ENCODE measurements at places on chromosomes 1 and 21.
A peak's percentile ranks its signal among the peaks of the same experiment; 100 is the strongest.

DNA sequence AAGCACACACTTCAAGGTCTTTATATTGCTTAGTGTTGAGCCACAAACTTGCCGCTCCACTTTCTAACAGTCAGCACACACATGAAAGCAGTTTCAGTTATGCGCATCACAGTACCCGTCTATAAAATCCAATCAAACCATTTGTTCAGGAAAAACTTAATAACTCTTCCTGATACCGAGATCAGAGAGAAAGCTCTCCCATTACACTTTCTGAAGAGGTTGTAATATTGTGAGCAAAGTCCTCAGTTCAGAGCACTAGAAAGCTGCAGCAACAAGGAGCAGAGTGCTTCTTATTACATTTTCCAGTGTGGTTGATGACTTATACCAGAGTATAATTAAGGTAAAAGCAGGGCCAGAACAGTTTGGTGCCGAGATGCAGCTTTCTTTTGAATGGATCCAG, 102.8 kb upstream of the F3 start:
- H3K27me3 ChIP-seq = no peaks in the 10 kb centered on the region
- no peak for DNase-seq
- H3K36me3 ChIP-seq = no peaks in the 10 kb centered on the region
- no peak overlapping the region for H3K4me3 ChIP-seq
- H3K4me1 ChIP-seq = peaks cover 5% of the 10 kb centered on the region

DNA sequence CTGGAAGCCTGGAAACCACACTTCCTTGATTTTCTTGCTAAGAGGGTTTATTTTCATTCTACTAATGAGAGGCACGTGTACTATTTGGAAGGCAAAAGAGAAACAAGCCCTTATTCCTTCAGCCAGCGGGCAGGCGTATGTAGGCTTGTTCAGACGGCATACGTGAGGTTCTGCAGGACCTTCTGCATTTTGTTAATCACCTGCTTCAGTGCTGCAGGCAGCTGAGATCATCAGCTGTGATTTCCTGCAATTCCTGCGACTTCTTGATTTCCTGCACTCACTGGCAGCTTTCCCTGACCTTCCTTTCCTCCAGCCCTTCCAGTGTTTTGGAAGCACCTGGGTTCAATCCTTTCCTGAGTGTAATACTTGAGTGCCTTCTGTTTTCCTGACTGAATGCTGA, 43.4 kb downstream of the TSNAX start:
- H3K27me3 ChIP-seq = no peaks in the 10 kb centered on the region
- no peaks in the 10 kb centered on the region for H3K4me1 ChIP-seq
- H3K27ac ChIP-seq = no peak overlapping the region
- DNase-seq = no peak

DNA sequence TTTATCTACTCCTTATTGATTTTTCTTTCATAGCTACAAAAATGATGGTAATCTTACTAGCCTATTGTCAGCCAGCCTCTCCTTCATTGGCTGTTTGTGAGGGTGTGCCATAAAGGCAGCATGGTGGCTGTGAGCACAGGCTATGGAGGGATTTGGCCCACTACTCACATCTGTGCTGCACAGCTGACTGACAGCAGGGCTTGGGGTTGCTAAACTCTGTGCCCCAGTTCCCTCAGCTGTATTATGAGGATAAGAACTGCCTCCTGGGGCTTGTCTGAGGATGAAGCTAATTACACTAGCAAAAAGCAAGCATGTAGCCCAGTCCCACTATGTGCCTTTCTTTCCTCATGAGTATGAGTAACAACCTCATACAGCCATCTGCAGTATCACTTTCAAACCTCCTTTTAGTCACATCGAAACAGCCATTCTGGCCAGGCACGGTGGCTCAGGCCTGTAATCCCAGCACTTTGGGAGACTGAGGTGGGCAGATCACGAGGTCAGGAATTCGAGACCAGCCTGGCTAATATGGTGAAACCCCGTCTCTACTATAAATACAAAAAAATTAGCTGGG, 66.2 kb downstream of the COQ8A start:
- H3K4me1 ChIP-seq = no peaks in the 10 kb centered on the region
- H3K27me3 ChIP-seq = no peaks in the 10 kb centered on the region
- peaks cover 52% of the 10 kb centered on the region for H3K36me3 ChIP-seq
- H3K27ac ChIP-seq = no peak overlapping the region

DNA sequence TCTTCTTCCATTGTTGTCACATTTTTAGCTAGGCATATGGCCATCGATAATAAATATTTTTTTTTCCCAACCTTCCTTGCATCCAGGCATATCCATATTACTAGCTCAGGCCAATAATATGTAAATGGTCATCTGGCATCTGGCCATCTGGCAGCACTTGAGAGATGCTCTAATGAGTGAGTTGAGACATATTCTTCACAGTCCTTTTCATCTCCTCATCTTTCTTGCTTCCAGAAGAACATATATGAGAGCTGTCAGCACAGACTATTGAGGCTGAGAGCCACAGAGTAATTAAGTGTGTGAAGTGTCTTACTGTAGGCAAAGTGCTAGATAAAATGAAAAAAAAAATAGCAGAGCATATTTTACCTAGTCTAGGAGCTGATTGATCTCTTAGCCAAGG, 628.4 kb upstream of the TMPRSS15 start:
- no peak overlapping the region for H3K27ac ChIP-seq
- no peak overlapping the region for H3K4me3 ChIP-seq
- no peaks in the 10 kb centered on the region for H3K4me1 ChIP-seq
- no peaks in the 10 kb centered on the region for H3K27me3 ChIP-seq

- no peaks in the 10 kb centered on the region for H3K4me1 ChIP-seq
- H3K36me3 ChIP-seq = peaks cover 38% of the 10 kb centered on the region
- DNase-seq = no peak
- no peaks in the 10 kb centered on the region for H3K27me3 ChIP-seq
- no peak overlapping the region for H3K4me3 ChIP-seq
Observed at GRCh38 chr1:235138821-235139220, 10.2 kb upstream of the TOMM20 start.

GRCh38 chr1:66492424-66492823, 41.5 kb upstream of the SGIP1 start:
- DNase-seq = no peak
- no peaks in the 10 kb centered on the region for H3K36me3 ChIP-seq
- peaks cover 3% of the 10 kb centered on the region for H3K4me1 ChIP-seq

GRCh38 chr1:234731569-234732085, 121.6 kb upstream of the IRF2BP2 start:
- H3K4me1 ChIP-seq = peaks cover 40% of the 10 kb centered on the region
- H3K36me3 ChIP-seq = no peaks in the 10 kb centered on the region
- H3K27ac ChIP-seq = peak overlapping the region; percentile 84

DNA sequence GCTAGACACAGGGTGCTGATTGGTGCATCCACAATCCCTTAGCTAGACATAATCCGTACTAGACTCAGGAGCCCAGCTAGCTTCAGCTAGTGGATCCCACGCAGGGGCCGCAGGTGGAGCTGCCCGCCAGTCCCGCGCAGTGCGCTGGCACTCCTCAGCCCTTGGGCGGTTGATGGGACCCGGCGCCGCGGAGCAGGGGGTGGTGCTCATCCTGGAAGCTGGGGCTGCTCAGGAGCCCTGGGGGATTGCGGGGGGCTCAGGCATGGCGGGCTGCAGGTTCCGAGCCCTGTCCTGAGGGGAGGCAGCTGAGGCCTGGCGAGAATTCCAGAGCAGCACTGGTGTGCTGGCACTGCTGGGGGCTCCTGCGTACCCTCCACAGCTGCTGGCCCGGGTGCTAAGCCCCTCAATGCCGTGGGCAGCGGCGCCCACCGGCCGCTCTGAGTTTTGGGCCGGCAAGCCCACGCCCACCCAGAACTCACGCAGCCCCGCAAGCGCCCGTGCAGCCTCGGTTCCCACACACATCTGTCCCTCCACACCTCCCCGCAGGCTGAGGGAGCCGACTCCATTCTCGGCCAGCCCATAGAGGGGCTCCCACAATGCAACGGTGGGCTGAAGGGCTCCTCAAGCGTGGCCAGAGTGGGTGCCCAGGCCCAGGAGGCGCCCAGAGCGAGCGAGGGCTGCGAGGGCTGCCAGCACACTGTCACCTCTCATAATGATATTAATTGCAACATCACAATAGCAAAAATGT, 87.4 kb downstream of the CRB1 start:
- no peaks in the 10 kb centered on the region for H3K27me3 ChIP-seq
- H3K36me3 ChIP-seq = no peaks in the 10 kb centered on the region
- no peaks in the 10 kb centered on the region for H3K4me1 ChIP-seq
- no peak for DNase-seq
- H3K27ac ChIP-seq = no peak overlapping the region

DNA sequence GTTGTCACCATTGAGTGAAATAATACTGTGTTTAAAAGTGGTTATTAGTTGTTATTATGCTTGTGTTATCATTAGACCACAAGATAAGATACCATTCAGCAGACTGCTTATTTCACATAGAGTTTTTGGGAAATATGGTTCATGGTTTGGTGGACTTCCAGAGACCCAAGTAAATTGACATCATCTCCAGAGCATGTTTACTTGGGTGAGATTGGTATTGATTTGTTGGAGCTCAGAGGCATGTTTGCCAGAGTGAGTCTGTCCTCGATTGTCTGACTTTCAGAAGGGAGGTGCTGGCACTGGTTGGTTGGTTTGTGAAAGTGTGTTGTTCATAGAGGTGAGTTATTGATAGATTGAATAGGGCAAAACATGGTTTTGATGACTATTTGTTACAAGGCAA, 291.4 kb downstream of the TGFB2 start:
- H3K4me1 ChIP-seq = no peaks in the 10 kb centered on the region
- H3K4me3 ChIP-seq = no peak overlapping the region
- H3K27ac ChIP-seq = no peak overlapping the region
- no peaks in the 10 kb centered on the region for H3K27me3 ChIP-seq
